GM03348 (cell line): ENCODE measurements at places on chromosomes 6 and 20.

- no peak for DNase-seq
These were observed 105.4 kb upstream of the AKIRIN2 start for GRCh38 chr6:87807475-87807874.

DNA sequence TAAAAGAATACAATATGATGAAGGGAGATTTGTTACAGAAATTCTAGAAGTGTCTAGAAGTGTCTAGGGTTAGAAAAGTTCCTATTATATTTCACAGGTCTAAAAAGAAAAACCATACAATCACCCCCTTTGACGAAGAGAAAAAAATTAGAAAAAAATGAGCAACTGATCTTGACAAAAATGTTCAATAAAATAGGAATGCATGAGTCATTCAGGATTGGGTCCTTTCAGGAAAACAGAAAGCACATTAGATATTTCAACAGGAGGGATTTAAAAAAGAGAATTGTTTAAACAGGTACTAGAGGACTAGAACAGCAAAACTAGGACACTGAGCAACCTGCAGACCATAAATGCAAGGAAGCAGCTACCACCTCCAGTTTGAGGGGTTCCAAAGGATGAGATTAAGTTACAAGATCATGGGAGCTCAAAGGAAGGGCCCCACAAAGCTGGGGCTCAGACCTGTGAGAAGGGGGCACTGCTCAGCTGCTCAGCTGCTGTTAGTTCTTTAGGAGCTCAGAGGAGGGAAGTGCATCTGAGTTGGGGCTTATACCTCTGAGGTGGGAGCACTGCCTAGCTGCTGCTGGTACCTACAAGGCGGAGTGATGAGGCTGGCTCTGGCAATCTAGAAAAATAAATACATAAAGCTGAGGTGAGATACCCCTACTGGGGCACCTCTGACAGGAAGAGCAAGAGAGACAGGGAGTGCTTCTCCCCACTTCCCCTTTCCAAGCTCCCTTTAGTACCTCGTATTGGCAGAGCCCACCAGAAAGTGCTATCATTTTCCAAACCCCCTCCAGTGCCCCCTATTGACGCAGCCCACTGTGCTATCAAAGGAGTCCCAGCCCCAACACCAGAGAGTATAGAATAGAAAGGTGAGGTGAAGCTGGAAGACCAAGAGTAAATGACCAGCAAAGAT, 27.1 kb upstream of the BEND6 start:
- DNase-seq: peak; percentile 38

DNA sequence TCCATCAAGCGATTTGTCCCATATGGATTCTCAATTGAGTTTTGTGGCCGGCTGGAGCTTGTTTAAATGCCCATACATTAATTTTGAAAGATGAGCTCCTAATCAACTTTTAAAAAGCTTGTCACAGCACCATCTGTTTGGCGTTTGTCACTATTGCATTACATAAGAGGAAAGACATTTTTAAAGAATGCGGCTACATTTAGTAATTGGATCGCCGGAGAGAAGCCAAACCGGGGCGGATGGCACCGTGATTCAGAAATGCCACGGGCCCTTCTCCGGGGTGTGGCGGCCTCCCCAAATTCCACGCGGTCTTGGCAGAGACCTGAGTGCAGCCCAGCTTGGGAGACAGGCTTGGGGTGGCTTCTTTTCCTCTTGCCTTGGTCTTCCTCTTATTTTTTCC, 67.7 kb upstream of the ZNFX1 start:
- DNase-seq: peak; percentile 92

GRCh38 chr6:156866220-156867015, 89.2 kb downstream of the ARID1B start:
- DNase-seq: no peak

- DNase-seq: no peak
These were observed 15.1 kb downstream of the ACSS1 start for GRCh38 chr20:25042531-25043498.

DNA sequence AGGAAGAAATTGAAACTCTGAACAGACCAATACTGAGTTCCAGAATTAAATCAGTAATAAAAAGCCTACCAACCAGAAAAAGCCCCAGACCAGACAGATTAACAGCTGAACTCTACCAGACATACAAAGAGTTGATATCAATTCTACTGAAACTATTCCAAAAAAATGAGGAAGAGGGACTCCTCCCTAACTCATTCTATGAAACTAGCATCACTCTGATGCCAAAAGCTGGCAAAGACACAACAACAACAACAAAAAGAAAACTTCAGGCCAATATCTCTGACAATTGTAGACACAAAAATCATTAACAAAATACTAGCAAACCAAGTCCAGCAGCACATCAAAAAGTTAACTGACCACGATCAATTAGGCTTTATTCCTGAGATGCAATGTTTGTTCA, 246.0 kb upstream of the RUNX2 start:
- DNase-seq: no peak

GRCh38 chr20:29079769-29080690, 2177.4 kb upstream of the DEFB115 start:
- DNase-seq: no peak

- no peak for DNase-seq
These were observed 283.9 kb downstream of the CDH4 start for GRCh38 chr20:61535956-61536355.

DNA sequence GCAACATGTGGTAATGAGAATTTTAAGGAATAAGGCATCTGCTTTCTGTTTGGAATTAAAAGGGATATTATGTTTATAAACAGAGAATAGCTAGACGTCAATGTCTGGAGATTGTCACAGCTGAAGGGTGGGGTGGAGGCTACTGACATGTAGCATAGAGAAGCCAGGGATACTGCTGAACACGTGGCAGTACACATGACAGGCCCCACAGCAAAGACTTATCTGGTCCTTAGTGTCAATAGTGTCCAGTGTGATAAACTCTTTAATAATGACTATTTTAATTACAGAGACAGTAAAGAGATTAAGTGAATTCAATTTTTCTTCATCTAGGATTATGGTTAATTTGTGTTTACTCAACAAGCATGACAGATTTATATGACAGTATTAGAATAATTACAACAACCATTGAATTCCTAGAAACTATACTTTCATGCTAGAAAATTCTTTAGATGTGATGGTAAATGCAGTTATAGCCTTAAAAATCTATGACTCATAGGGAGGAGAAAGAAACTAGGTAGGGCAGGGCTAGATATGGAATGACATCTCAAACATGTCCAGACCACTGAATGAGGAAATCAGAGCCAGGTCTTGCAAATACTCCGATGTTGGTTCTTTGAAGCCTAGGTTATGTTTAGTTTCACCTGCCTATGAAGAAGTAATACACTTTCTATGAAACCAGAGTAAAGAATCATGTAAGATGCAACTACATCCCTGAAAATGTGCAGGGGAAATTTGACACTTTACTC, 399.5 kb downstream of the PHF3 start:
- DNase-seq: no peak

DNA sequence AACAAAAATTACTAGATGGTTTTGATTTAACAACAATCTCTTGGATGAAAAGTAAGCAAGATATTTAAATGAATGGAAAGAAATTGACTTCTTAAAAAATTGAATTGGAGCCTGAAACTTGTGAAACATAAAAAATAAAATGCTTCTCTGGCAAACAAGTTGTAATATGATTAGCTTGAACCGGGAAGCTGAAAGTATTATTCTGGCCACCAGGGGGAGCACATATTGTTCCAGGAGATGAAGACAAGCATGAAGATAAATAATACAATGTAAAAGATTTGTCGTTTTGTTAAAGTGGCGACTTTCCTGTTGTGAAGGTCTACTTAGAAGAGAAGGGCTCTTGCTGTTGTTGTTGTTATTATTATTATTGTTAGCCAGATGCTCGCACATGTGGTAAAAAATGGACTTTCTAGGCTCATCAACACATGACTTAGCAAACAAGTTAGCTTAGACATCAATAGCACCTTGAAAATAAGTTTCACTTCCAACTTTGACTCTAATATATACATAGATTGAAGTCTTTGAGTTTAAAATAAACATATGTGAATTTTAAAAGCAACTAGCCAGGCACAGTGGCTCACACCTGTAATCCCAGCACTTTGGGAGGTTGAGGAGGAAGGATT, 14.2 kb downstream of the PAX1 start:
- peak; percentile 62 for DNase-seq

GRCh38 chr6:7218406-7218988, 94.5 kb downstream of the SSR1 start:
- no peak for DNase-seq

- no peak for DNase-seq
These were observed 261.9 kb upstream of the ECI2 start for GRCh38 chr6:4397307-4397706.

- no peak for DNase-seq
These were observed 84.6 kb upstream of the F13A1 start for GRCh38 chr6:6405031-6405430.

DNA sequence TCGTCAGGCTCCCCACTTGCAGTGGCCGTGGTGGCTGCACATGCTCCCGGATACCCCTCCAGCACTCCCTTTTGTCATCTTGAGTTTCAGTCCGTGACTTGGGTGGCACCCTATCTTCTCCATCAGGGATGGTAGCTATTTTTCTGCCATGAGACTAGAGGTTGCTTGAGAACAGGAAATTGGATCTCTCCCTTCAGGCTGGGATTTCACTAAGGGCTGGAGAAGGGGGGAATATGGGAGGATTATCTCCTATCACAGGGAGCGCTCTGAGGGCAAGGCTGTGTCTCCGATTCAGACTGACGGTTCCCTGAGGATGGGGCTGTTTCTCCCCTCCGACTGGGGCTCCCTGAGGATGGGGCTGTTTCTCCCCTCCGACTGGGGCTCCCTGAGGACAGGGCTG, 123.1 kb downstream of the MRPL14 start:
- DNase-seq: no peak

DNA sequence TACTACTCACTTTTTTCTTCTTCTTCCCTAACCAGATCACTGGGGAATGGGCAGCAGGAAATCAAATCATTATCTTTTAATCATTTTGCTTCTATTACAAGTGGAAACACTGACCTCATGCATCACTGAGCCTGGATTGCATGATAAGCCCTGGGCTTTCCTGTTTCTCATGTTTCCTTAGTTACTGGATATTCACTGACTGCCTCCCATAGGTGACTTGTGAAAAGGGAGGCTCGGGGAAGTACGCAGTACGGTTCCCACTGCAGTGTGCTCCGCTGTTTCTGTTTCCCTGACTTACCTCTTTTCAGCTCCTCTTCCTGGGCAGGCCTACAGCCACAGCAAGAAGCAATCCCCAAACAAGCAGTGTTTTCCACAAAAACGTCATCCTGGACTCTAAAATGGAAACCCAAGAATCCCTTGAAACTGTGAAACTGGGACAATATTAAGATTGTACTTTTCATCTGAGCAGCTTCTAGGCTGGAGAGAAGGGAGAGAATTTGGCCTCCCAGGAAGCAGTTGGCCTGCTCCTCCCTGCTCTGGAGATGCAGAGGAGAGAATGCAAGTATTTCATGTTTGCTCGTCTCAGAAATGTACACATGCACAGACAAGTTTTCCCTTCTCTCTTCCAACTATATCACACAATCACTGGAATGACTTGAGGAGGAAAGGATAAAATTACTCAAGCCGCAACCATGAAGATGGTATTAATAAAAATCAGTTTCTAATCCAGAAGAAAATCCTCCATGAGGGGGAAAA, 13.1 kb downstream of the BTNL2 start:
- DNase-seq: no peak
